ENCODE measurements at places on chromosomes 2 and 18. TPM values are rescaled to one million over a fixed set of nuclear protein-coding genes. Genes with fewer than 3 reads are reported as not detected.

Gene MRPS9
- 46.0 TPM for total RNA-seq

Gene RAB1A
- 77.1 TPM for total RNA-seq

Gene REG1B
- total RNA-seq = not detected

Gene LAMA1
- not detected for total RNA-seq

Gene PKDCC
- total RNA-seq = not detected

Gene SLC19A3
- not detected for total RNA-seq

DNA sequence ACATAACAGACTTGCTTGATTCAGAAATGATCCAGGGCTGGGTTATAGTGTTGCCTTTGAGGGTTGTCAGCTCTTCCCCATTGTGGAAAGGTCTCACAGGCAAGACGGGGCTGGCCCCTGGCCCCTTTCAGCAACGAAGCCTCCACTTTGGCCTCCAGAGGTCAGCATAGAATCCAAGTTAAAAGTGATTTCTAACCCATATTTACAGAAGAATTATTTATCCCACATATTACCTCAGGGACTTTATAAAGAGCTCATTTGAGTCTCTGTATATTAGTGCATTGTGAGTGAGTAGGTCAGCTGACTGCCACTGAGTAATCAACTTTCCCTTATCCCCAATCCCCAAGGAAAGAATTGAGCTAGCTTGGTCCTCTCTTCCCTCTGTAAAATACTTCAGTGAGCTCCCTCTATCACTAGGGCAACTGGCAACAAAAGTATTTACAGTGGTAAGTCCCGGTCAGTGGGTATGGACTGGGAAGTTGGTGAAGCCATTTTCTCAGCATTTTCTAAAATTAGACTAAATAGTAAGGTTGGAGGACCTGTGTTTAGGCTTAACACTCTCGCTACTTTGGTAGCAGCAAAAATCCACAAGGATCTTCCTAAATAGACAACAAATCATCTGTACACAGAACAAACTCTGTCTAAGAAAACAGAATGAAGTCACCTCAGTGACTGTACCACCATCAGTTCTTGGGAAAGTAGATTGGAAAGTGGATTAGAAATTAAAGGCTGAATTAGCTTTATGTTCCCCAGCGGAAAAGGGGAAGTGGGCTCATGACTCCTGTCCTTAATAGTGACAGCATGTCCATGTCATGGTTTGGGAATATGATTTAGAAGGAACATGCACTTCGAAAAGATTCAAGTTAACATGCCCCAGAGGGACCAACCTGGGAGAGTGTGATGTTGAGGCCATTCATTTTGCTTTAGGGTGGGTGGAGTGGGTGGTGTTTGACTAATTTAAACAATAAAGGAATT is 171.0 kb upstream of the SIX3 start:
- DNase-seq = no peak
- H3K4me1 ChIP-seq = no peaks in the 10 kb centered on the region
- H3K27ac ChIP-seq = no peak overlapping the region
- peaks cover 5% of the 10 kb centered on the region for H3K27me3 ChIP-seq

GRCh38 chr2:54455563-54456361 is at the start of gene SPTBN1:
Gene SPTBN1 (plus strand): TSS chr2:54456327. CDS start chr2:54526419, 70,092 bp downstream.
- no peak within 1 kb of the TSS for H3K27ac ChIP-seq
- peak within 1 kb of the TSS; percentile 72 for H3K4me3 ChIP-seq
- peak; percentile 55 for DNase-seq
- no peaks in the 10 kb centered on the region for H3K36me3 ChIP-seq
- peaks cover 45% of the 10 kb centered on the region for H3K27me3 ChIP-seq
- H3K4me1 ChIP-seq = peaks cover 12% of the 10 kb centered on the region

- no peak overlapping the region for H3K27ac ChIP-seq
- no peaks in the 10 kb centered on the region for H3K36me3 ChIP-seq
- no peak overlapping the region for H3K4me3 ChIP-seq
- no peak for DNase-seq
Observed at GRCh38 chr2:214514704-214515103, 103.8 kb downstream of the VWC2L start.

- H3K27me3 ChIP-seq = no peaks in the 10 kb centered on the region
- H3K27ac ChIP-seq = no peak overlapping the region
- H3K36me3 ChIP-seq = peaks cover 14% of the 10 kb centered on the region
Observed at GRCh38 chr2:241978670-241979069, 109.1 kb downstream of the RTP5 start.

- H3K36me3 ChIP-seq = peaks cover under 1% of the 10 kb centered on the region
- H3K27me3 ChIP-seq = no peaks in the 10 kb centered on the region
- H3K4me3 ChIP-seq = no peak overlapping the region
- no peak overlapping the region for H3K27ac ChIP-seq
- DNase-seq = no peak
Observed at GRCh38 chr2:170020777-170021176, 157.2 kb upstream of the MYO3B start.

GRCh38 chr18:49681387-49681786 is 119.5 kb downstream of the LIPG start:
- H3K27ac ChIP-seq = no peak overlapping the region
- H3K4me3 ChIP-seq = no peak overlapping the region
- H3K4me1 ChIP-seq = peaks cover 4% of the 10 kb centered on the region
- H3K36me3 ChIP-seq = no peaks in the 10 kb centered on the region
- no peak for DNase-seq

GRCh38 chr2:205427112-205427511 is 255.2 kb upstream of the NRP2 start:
- H3K4me3 ChIP-seq = no peak overlapping the region
- DNase-seq = no peak
- H3K27ac ChIP-seq = no peak overlapping the region
- H3K36me3 ChIP-seq = no peaks in the 10 kb centered on the region
- no peaks in the 10 kb centered on the region for H3K27me3 ChIP-seq

GRCh38 chr2:218319813-218320365 is 27.6 kb upstream of the TMBIM1 start:
- no peak for DNase-seq
- H3K36me3 ChIP-seq = peaks cover 3% of the 10 kb centered on the region
- H3K27ac ChIP-seq = no peak overlapping the region
- H3K27me3 ChIP-seq = peaks cover 7% of the 10 kb centered on the region
- H3K4me1 ChIP-seq = peaks cover 54% of the 10 kb centered on the region

GRCh38 chr2:120611016-120611415 is 124.7 kb upstream of the GLI2 start:
- no peaks in the 10 kb centered on the region for H3K36me3 ChIP-seq
- H3K27ac ChIP-seq = no peak overlapping the region
- H3K27me3 ChIP-seq = peaks cover 2% of the 10 kb centered on the region
- no peaks in the 10 kb centered on the region for H3K4me1 ChIP-seq

DNA sequence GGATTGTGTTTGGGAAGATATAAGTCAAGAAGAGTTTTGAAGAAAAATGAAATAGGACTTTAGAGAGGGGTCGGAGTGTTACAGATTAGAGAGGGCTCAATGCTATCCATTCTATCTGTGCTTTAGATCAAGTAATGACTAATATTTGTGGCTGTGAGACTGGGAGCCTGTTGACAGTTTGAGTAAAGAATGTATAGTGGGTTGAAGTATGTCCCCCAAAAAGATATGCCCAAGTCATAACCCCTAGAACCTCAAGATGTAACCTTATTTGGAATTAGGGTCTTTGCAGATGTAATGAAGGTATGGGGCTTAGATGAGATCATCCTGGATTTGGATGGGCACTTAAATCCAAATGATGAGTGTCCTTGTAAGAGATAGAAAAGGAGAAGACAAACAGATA is 55.3 kb upstream of the SERPINE2 start:
- H3K4me1 ChIP-seq = no peaks in the 10 kb centered on the region
- DNase-seq = no peak
- H3K4me3 ChIP-seq = no peak overlapping the region

- no peak overlapping the region for H3K4me3 ChIP-seq
- no peaks in the 10 kb centered on the region for H3K27me3 ChIP-seq
- H3K4me1 ChIP-seq = peaks cover 18% of the 10 kb centered on the region
- no peak overlapping the region for H3K27ac ChIP-seq
Observed at GRCh38 chr18:23924813-23925212, 89.7 kb upstream of the TTC39C start.

DNA sequence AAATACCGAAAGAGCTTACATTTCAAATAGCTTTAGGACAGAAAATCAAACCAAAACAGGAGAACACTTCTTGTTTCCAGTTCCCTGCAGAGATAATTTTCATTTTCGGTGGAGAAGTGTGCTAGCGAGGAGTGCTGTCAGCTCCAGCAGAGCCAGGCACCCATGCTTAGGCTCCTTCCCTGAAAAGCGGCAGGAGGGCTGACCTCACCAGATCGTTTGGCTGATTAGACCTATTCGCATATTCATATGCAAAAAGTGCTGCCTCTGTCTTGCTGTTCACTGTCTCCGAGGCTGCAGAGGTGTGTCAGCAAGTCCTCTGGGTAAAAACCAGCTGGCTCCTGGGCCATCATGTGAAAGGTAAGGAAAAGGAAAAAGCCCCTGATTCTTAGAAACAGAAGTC is 225.8 kb upstream of the COPS8 start:
- no peak for DNase-seq
- no peak overlapping the region for H3K27ac ChIP-seq
- H3K27me3 ChIP-seq = no peaks in the 10 kb centered on the region
- no peak overlapping the region for H3K4me3 ChIP-seq
- H3K36me3 ChIP-seq = peaks cover 2% of the 10 kb centered on the region

- peak; percentile 45 for DNase-seq
- peaks cover 44% of the 10 kb centered on the region for H3K27me3 ChIP-seq
- H3K36me3 ChIP-seq = no peaks in the 10 kb centered on the region
- H3K4me3 ChIP-seq = peak overlapping the region; percentile 81
Observed at GRCh38 chr2:60551240-60552077, 2.0 kb downstream of the BCL11A start.

- H3K27me3 ChIP-seq = peaks cover 33% of the 10 kb centered on the region
- no peaks in the 10 kb centered on the region for H3K4me1 ChIP-seq
- no peak for DNase-seq
- no peak overlapping the region for H3K27ac ChIP-seq
- no peak overlapping the region for H3K4me3 ChIP-seq
Observed at GRCh38 chr2:229684942-229685562, 29.3 kb downstream of the DNER start.

DNA sequence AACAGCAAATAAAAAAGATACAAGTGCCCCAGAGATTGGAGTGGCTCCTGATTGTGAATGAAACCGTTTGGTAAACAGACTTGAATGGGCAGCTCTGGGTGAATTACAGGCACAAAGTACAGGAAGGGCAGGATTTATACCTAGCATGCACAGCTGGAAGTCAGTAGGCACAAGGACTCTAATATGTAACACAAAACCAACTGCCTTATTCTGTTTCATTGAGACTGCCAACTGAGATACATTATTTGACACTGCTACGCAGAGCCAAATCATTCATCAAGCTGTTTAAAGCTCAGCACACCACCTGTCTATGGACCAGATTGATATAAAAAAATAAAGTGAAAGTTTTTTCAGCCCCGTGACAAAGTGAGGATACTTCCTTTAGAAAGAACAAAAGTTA is 541.2 kb downstream of the NUP35 start:
- DNase-seq = no peak
- no peaks in the 10 kb centered on the region for H3K36me3 ChIP-seq
- H3K27me3 ChIP-seq = no peaks in the 10 kb centered on the region
- no peaks in the 10 kb centered on the region for H3K4me1 ChIP-seq

DNA sequence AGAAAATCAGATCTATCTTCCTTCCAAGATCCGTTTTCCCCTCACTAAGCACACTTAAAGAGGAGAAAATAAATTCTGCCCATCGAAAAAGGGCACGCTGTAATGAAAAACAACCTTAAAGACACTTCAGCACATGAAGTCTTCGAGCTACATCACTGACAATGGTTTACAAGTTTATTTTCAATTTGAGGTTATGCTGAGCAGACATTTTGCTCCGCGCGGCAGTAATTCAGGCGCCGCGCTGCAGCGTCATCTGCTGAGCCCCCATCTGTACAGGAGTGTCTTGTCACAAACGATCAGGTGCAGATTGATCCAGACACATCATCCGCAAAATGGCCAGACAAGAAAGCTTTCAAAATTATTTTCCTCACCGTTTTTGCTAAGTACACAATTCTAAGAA is 341.7 kb downstream of the STK39 start:
- no peaks in the 10 kb centered on the region for H3K36me3 ChIP-seq
- H3K4me1 ChIP-seq = no peaks in the 10 kb centered on the region
- H3K27me3 ChIP-seq = peaks cover 3% of the 10 kb centered on the region
- H3K27ac ChIP-seq = no peak overlapping the region

- H3K4me3 ChIP-seq = no peak overlapping the region
- no peaks in the 10 kb centered on the region for H3K4me1 ChIP-seq
- no peak for DNase-seq
- no peaks in the 10 kb centered on the region for H3K27me3 ChIP-seq
- no peaks in the 10 kb centered on the region for H3K36me3 ChIP-seq
Observed at GRCh38 chr18:43180814-43181213, 65.3 kb upstream of the RIT2 start.

- H3K4me1 ChIP-seq = peaks cover 6% of the 10 kb centered on the region
- no peak overlapping the region for H3K4me3 ChIP-seq
- DNase-seq = no peak
- no peaks in the 10 kb centered on the region for H3K36me3 ChIP-seq
Observed at GRCh38 chr18:58054041-58054781, 10.2 kb downstream of the NEDD4L start.

DNA sequence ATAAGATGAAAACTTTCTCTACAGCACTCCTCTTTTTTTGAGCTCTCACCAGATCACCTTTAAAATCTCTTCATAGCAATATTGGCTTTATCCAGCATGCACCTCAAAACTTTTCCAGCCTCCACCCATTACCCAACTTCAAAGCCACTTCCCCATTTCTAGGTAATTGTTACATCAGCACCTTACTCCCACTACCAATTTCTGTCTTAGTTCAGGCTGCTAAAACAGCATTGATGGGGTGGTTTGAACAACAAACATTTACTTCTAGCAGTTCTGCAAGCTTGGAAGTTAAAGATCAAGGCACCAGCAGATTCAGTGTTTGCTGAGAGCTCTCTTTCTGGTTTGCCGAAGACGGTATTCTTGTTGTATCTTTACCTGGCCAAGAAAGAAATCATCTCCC is 114.0 kb upstream of the SLC39A10 start:
- H3K36me3 ChIP-seq = peaks cover 24% of the 10 kb centered on the region
- peak overlapping the region; percentile 96 for H3K27ac ChIP-seq
- H3K27me3 ChIP-seq = no peaks in the 10 kb centered on the region
- peaks cover 66% of the 10 kb centered on the region for H3K4me1 ChIP-seq

- no peak for DNase-seq
- H3K27ac ChIP-seq = no peak overlapping the region
- no peaks in the 10 kb centered on the region for H3K27me3 ChIP-seq
- H3K4me3 ChIP-seq = no peak overlapping the region
- H3K36me3 ChIP-seq = peaks cover 58% of the 10 kb centered on the region
- H3K4me1 ChIP-seq = peaks cover 32% of the 10 kb centered on the region
Observed at GRCh38 chr2:38737925-38738324, 13.2 kb downstream of the SRSF7 start.

DNA sequence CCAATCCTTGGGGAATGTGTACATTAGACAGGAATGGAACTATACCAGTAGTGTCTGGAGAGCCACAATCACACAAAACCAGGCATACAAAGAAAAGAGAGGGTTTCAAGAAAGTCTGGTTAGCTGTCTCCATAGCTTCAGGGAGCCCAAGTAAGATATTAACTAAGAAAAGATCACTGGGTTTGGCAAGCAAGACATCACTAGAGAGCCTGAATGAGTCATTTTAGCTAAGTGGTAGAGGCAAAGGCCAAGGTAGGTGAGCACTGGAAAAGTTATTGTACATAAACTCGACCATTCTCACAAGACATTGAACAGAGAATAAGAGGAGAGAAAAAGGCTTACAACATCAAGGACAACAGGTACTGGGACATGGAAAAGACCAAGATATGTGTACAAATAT is 143.8 kb upstream of the ARL4C start:
- H3K27me3 ChIP-seq = peaks cover 10% of the 10 kb centered on the region
- DNase-seq = no peak
- H3K36me3 ChIP-seq = no peaks in the 10 kb centered on the region
- H3K4me1 ChIP-seq = no peaks in the 10 kb centered on the region
- no peak overlapping the region for H3K27ac ChIP-seq

GRCh38 chr2:58981237-58981636 is 740.1 kb upstream of the FANCL start:
- no peak overlapping the region for H3K4me3 ChIP-seq
- H3K4me1 ChIP-seq = no peaks in the 10 kb centered on the region
- peaks cover 5% of the 10 kb centered on the region for H3K27me3 ChIP-seq
- no peaks in the 10 kb centered on the region for H3K36me3 ChIP-seq
- no peak overlapping the region for H3K27ac ChIP-seq
